ENCODE measurements at places on chromosomes 6 and 20.

GRCh38 chr6:48027704-48028435 lies 83.1 kb downstream of the PTCHD4 start:
- DNase-seq = no peak

DNA sequence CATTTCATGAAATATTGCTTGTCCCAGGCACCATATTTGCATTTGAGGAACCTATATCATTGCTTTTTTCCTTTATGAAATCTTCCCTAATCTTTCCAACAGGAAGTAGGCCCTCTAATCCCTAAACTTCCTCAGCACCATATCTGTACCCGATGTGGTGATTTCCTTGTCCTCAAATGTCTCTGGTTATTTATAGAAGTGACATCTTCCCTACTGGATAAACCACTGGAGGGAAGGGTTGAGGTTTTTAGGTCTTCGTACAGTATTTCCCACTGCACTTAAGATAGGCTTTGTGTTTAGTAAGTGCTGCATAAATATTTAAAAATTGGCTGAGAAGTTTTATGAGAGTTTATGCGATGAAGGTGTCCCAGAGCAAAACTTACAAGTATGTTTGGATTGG lies 54.9 kb upstream of the TMEM170B start:
- no peak for DNase-seq

DNA sequence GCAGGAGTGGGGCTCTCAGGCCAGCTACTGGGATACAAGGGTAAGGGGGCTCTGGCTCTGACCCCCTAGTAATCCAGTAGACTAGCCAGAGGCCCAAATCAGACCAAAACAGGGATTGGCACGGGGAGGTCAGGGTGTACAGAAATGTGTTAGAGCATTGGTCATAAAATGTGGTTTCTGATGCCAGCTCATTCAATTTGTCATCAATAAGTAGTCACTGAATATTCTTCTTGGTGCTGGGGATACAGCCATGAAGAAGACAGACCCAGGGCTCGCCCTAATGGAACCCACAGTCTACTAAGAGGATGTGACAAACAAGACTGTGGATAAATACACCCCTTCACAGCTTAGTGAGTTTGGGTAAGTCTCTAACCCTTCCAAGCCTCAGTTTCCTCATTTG lies 11.1 kb downstream of the MAP1LC3A start:
- DNase-seq = no peak

GRCh38 chr20:10864076-10864672 lies 190.4 kb upstream of the JAG1 start:
- DNase-seq = no peak

- DNase-seq = no peak
Observed at GRCh38 chr6:80163754-80164187, 57.3 kb downstream of the BCKDHB start.

DNA sequence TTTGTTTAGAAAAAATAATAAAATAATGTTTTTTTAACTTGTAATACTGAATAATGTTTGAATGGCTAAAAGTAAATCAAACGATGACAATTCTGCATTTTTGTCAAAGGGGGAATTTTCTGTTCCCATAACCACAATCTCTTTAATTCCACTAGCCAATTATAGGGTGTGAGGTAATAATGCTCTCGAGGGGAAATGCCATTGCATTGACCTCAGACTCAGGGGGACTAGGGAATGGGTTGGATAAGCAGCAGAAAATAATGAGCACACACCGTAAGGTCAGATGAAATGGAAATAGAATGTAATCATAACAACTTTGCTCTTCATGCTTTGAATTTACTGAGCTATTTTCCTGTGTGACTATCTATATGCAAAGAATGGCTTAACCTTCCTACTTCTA lies 584.7 kb downstream of the RFPL4B start:
- DNase-seq = no peak

- no peak for DNase-seq
Observed at GRCh38 chr6:16562498-16562897, 198.8 kb downstream of the ATXN1 start.

GRCh38 chr20:11084508-11084907 lies 410.7 kb upstream of the JAG1 start:
- DNase-seq = no peak

DNA sequence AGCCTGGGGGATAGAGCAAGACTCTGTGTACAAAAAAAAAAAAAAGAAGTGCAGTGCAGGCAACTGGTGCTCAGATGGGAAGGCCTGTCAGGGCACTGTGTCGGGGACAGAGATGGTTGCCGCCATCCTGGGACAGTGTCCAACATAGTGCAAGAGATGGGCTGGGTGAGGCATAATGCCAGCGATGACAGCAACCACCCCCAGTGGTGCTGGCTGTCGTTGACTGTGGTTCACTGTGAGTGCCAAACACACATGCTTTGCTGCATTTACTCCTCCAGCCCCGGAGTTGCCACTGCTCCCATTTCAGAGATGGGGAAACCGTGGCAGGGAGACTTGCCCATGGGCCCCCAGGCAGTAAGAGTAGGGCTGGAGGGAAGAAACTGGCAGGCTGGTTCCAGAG lies 5.2 kb upstream of the C20orf203 start:
- no peak for DNase-seq

- no peak for DNase-seq
Observed at GRCh38 chr6:70622461-70622860, 45.2 kb upstream of the SMAP1 start.

GRCh38 chr6:37021356-37022129 lies 16.1 kb downstream of the FGD2 start:
- DNase-seq = peak; percentile 57

DNA sequence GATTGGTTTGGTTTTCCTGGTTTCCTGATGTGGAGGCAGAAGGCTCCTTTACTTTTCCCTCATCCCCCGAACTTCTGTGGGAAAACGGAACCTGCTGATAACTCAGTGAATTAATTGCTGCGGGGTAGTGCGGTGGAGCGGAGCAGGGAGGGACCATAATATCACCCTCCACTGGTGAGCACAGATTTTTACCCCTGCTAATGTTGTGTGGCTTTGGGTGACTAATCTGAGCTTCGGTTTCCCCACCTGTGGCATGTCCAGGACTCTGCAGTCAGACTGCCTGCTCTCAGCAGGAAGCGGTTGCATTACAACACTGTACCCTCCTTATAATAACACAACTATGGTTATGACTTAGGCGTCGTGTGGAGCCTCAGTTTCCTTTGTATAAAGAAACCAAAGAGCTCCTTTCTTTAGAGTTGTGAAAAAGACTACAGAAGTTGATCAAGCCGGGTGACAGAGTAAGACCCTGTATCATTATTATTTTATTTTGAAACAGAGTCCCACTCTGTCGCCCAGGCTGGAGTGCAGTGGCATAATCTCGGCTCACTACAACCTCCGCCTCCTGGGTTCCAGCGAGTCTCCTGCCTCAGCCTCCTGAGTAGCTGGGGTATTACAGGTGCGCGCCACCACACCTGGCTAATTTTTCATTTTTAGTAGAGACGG lies 2.2 kb upstream of the ID1 start:
- no peak for DNase-seq

DNA sequence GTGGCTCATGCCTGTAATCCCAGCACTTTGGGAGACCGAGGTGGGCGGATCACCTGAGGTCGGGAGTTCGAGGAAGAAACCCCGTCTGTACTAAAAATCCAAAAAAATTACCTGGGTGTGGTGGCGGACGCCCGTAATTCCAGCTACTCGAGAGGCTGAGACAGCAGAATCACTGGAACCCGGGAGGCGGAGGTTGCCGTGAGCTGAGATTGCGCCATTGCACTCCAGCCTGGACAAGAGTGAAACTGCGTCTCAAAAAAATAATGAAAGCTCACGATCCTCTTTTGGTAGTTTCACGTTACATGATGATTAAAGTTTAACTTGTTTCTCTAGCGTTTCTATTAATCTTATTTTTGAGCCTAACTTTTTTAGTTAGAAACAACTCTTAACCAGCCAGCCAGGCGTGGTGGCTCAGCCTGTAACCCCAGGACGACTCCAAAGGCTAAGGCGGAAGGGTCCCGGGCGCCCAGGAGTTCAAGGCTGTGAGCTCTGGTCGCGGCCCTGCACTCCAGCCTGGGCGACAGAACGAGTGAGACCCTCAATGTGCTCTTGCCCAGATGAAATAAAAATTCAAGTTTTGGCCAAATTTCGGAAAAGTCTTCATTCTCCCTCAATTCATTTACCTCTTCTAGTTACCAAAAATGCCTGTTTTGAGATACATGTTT lies 1.2 kb upstream of the WRNIP1 start:
- no peak for DNase-seq

- no peak for DNase-seq
Observed at GRCh38 chr6:26525838-26526237, 12.3 kb upstream of the HMGN4 start.

DNA sequence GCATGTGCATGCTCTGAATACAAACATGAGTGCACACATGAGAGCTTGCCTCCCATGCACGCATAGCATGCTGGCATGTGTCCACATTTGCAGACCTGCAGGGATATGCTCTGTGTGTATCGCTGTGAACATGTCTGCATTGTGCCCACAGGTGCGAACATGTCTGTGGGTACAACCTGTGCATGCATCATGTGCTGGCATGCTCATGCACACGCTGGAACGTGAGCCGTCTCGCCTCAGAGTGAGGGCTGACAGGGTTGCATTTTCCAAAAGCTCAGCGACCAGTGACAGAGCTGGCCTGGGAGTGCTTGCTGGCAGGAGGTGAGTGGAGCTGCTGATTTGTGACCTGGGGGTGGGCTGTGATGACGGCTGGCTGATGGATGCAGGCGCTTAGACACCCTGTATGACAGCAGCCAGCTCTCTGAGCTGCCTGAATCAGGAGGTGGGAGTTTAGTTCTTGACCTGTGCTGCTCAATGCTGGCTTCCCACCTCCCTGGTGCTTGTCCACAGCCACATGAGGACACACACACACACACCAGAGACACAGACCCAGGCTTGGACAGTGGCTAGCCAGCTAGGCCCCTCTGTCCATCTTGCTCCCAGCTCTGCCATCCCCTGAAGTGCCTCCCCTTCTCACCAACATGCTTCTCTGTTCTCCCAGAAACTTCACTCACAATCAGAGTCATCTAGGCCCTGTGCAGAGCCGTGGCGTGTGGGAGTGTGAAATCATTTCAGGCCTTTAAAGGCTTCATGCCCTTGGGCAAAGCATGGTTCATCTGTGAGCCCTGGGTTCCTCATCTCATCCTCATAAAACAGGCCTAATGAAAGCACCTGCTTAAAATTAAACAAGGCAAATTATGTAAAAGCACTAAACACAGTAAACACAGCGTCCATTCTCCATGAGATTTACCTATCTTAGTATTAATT lies 51.4 kb downstream of the CD40 start:
- DNase-seq = no peak

DNA sequence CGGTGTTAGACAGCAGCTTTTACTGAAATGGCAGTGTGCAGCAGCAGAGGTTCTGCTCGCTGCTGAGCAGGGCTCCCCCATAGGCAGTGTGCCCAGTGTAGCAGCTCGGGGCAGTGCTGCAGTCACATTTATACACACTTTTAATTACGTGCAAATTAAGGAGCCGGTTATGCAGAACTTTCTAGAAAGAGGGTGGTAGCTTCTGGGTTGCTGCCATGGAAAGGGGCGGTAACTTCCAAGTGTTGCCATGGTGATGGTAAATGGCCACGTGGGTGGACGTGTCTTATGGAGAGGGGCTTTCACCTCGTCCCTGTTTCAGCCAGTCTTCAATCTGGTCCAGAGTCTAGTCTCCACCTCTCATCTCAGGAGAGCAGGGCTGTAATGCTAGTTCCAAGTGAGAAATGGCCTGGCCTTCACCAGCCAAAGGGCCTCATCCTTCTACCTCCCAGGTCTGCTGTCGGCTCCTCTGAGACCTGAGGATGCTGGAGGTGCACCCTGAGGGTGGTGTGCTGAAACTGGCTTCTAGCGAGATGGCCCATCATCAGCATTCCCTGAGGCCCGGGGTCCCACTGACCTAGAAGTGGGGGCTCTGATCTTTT lies 180.5 kb upstream of the PMEPA1 start:
- no peak for DNase-seq

- no peak for DNase-seq
Observed at GRCh38 chr6:125066964-125067363, 86.6 kb upstream of the TPD52L1 start.

GRCh38 chr20:23245553-23246181 lies 104.9 kb upstream of the NXT1 start:
- no peak for DNase-seq

DNA sequence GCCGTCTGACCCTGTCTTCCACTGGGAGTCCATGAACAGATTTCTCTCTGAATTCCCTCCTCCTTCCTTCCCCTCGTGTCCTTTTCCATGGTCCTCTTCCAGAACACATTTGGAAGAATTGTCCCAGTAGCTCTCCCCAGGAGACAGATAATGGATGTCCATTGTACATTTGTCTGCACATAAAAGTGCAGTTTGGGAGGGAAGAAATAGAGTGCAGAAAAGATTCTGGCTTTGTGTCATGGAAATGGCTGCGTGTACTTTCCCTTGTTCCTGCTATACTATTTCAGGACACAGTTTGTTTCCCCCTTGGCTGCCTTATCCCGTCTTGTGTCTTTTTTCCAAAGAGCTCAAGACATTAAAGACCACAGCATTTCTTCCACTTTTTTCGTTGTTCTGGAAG lies 127.6 kb downstream of the SYNDIG1 start:
- DNase-seq = no peak

DNA sequence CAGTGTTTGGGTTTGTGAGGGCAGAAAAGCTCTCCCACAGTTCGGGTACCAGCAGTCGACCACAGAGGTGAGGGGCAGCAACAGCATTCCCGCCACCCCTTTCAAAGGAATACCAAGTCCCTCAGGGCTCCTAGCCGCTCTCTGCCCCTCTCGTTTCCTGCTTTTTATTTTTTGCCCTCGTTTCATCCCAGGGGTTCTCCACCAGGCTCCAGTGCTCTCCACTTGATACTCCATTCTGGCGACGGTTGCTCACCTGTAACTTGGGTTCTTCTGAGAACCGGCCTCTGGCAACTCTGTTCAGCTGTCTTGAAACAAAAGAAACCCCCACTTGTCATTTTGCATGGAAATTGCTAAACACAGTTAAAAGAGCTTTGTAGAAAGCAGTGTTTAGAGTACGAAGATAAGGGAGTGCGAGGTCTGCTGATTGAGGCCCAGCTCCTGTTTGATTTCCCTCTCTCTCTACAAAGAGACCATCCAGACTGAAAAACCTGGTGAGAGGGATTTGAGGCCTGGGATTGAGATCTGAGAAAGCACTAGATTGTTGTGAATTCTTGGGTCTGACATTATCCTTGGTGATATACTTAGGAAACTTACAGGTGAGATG lies 28.7 kb downstream of the IGF2R start:
- DNase-seq = no peak

DNA sequence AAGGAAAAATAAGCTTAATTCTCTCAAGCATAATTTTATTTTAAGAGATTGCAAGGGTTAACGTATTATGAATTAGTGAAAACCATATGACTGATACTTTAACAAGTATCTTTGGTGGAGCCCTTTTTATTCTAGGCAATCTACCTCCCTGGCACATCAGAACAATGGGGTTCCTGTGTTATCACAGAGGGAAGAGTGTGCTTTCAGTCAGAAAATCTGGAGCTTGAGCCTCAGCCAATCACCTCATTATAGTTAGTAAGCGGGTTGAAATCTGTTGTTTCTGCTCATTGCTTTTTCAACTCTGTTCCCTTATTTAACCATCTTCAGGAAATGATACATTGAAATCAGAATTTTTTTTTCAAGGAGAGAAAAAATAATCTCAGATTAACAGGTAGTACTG lies 391 bp downstream of the ADGRF1 start:
- no peak for DNase-seq

- DNase-seq = no peak
Observed at GRCh38 chr20:16626849-16627248, 53.6 kb upstream of the KIF16B start.

GRCh38 chr6:139732451-139732850 lies 358.0 kb upstream of the CITED2 start:
- DNase-seq = no peak

- DNase-seq = no peak
Observed at GRCh38 chr6:159279790-159280277, 110.6 kb downstream of the FNDC1 start.

GRCh38 chr20:2616634-2617033 lies 35.8 kb upstream of the NOP56 start:
- no peak for DNase-seq
